ENCODE measurements at places on chromosomes 6 and 20.

GRCh38 chr6:154086510-154086909, 47.5 kb downstream of the OPRM1 start:
- no peak for DNase-seq

DNA sequence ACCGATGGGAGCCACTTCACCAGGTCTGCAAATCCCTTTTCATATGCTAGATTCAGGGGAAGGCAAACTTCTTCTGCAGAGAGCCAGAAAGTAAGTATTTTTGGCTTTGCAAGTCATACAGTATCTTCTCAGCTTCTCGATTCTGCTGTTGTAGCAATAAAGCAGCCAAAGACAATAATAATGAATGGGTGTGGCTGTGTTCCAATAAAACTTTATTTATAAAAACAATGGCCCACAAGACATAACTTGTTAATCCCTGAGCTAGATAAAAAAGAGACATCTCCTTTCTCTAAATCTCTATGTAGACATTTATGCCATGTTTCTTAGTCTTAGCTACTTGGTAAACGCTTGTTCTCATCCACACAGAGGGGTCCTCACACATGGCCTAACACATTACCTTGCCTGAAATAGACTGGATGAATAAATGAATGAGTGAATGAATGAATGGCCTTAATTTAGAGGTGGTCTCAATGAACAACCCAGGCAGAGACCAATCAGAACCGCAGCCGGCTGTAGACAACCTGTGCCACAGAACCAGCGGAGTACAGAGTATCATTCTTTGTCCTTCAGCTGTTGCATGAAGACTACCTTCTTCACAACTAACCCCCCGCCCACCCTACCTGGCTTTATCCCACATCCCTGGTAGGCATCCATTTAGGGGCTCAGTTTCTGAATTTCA, 13.5 kb upstream of the PREX1 start:
- no peak for DNase-seq

DNA sequence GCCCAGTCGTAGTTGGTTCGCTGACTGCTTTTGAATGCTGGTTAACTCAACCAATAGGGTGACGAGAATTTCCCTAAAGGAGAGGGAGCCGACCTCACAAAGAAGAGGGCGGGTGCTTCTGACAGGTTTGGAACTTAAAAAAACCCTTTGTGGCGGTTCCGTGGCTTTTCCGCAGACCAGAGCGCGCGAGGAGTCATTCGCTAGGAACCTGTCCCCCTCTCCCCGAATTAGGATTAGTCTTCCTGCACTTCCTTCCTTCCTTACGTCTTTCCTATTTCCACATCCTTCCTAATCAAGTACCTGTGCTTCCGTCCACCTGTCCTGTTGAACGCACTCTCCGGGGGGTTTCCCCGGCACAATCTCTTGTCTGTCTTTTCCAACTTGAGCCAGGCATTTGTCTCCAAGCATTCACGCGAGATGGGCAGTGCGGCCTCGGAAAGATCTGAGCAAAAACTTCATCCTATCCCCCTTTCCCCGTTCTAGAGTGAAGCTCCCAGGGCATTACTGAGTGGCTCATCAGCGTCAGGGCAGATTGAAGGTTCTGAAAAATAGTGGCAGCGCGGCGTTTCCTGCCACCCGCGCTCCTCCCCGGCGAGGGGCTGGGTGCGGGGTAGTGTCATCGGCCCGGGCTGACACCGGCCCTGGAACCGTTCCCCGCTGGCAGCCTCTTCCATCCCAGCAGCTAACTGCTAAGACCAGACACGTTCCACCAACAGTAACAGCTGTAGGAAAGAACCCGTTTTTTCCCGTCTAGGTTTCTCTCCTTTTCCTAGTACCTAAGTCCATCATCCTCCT, 1.5 kb upstream of the STXBP5 start:
- DNase-seq = peak; percentile 94

GRCh38 chr20:48158014-48158413, 372.7 kb upstream of the SULF2 start:
- DNase-seq = peak; percentile 53

DNA sequence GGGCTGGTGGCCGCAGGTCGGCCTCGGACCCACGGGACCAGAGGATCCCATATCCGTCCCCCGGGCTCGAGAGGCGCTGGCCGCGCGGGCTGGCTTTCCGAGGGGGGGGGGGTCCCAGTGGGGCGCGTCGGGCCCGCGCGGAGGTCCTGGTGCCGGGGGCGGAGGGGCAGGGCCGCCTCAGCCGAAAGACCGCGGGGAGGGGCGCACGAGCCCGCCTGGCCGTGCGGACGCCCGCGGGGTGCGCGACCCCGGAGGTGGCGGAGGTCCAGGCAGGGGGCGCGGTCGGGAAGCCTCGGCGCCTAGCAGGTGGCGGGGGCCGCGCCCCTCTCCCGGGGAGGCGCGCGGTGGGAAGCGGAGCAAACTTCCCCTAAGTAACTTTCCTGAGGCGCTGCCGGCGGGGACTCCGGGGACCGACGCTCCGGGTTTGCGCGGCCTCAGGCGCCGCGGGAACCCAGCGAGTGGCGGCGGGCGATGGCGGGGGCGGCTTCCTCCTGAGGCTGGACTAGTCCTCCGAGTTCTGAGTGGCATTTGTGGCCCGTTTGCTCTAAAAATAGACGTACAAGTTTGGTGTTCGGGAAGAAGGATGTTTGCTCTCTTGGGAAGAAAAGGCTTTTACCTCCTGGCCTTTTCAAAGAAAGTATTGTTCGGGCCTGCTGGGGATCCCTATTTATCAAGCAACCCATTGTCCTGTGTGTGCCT, 26.5 kb upstream of the BTBD3 start:
- DNase-seq = peak; percentile 69

DNA sequence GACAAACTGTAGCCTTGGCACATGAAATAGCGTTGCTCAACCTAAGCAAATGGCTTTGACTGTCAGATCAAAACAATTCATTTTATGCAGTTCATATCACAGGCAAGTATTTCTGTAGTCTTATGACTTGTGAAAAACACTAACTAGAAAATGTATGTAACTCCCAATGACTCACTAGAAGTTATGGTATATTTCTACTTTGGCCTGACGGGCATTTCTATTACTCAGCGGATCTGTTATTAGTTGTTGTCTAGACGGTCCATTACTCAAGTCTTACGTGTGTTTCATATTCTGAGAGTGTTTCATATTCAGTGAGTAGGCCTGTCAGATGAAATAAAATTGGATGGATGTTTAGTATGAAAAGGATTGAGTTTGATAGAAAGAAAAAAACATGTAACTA, 880.9 kb downstream of the PRIM2 start:
- no peak for DNase-seq

DNA sequence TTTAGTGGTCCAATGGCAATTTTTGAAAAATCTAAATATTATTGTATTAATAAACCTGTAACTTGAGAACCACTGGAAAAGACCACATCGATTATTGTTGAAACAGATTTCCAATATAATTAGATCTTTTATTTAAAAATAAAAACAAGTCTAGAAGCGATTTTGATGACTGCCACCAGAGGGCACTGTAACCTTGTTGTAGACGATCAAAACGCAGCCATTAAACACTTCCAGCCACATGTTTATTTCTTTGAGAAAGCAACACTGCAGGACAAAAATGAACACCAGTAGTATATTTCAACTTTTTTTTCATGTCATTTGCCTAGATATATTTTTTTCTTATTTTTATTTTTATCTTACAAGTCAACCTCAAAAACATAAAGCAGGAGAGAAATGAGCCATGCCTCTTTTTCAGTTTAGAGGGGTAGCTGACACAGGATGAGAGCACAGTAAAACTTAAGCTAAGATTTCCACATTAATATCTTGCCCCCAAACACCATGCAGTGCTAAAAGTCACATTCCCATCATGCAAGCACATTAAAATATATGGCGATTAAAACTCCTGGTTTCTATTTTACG, 115.4 kb downstream of the OPRM1 start:
- peak; percentile 88 for DNase-seq

- no peak for DNase-seq
These were observed 707.0 kb upstream of the NRSN1 start for GRCh38 chr6:23419046-23419445.

- no peak for DNase-seq
These were observed 300.2 kb downstream of the CLIC5 start for GRCh38 chr6:45715508-45715803.

GRCh38 chr6:16925461-16925860, 164.2 kb upstream of the ATXN1 start:
- no peak for DNase-seq

DNA sequence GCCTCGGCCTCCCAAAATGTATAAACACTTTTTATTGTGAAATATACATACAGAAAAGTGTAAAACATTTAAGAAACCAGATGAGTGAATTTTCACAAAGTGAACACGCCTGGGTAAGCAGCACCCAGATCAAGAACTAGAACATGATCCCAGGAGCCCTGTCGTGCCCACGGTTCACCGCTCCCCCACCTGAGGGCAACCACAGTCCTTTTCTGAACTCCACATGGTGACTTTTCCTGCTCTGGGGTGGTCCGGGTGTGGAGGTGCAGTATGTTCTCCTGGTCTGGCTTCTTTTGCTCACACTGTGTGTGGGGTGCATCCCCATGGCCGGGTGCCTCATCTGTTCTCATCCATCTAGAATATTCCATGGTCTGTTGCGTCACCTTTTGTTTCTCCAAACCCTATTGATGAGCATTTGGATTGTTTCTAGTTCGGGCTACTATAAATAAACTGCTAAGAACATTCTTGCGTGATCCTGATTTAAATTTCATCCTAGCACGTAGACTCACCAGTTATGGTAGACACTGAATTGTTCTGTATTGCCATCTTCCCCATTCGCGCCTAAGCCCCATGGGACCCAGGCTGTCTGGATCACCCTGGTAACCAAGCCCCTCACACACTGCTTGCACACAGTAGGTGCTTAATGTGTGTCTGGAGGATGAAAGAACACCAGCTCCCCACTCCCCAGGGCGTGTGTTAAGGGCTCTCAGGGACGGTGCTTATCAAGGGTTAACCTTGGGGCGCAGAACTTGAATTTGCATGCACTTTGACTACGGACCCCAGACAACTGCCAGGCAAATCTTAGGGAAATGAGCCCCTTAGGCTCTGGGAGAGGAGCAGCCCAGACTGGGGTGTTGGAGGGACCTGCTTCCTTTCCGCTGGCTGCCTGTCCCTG, 56.2 kb downstream of the CTCFL start:
- no peak for DNase-seq

DNA sequence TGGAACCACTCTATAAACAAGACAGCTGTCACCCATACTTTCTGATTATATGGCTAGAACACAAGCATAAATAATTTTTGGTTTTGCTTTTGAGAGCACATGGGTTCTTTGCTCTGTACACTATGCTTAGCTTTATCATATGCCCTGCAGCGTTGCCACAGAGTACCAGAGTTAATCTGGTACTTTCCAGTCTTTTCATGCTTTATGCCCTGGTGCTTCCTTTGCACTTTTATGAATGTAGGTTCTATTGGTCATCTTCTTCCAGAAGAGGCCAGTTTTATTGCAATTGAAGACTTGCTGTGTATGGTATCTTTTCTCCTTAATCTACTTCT, 20.8 kb downstream of the SHLD1 start:
- DNase-seq = no peak

- DNase-seq = peak; percentile 73
These were observed 113.0 kb upstream of the EYA4 start for GRCh38 chr6:133128191-133128590.

DNA sequence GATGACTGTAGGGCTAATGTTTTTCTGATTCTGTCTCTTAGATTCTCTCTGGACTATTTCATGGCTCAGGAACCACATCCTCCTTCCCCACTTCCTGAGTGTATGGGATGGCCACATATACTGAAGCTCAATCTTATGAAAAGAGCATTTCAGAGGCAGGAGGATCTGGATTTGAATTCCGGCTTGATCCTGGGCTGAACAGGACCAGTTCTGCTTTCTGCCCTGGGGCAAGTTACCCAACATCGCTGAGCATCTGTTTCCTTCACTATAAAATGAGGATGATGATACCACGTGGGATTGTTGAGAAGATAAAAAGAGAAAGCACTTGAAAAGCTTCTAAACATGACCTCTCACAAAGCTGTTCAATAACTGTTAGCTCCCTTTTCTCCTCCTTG, 168.4 kb upstream of the TNFAIP3 start:
- DNase-seq = peak; percentile 30

- DNase-seq = peak; percentile 90
These were observed at the start of gene MRPS18A for GRCh38 chr6:43687437-43688347. Gene MRPS18A, minus strand, starts transcription at chr6:43687791. Its CDS starts 12 bp downstream, at chr6:43687779.

DNA sequence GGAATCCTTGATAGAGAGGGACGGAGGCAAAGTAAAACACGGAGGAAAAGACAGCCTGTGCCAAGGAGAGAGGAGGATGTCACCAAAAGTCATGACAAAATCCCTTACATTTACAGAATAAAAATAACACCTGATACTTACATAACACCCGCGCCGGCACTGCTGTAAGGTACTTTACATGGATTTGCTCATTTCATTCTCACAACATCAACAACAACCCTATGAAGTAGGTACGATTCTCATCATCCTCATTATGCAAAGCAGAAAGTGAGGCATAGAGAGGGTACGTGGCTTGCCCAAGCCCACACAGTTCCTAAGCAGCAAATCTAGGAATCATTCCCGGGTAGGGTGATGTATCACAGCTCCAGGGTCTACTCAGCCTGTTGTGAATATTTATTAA, 67.6 kb upstream of the NFATC2 start:
- DNase-seq = no peak

- no peak for DNase-seq
These were observed 27.1 kb downstream of the AGPAT4 start for GRCh38 chr6:161246725-161247124.

DNA sequence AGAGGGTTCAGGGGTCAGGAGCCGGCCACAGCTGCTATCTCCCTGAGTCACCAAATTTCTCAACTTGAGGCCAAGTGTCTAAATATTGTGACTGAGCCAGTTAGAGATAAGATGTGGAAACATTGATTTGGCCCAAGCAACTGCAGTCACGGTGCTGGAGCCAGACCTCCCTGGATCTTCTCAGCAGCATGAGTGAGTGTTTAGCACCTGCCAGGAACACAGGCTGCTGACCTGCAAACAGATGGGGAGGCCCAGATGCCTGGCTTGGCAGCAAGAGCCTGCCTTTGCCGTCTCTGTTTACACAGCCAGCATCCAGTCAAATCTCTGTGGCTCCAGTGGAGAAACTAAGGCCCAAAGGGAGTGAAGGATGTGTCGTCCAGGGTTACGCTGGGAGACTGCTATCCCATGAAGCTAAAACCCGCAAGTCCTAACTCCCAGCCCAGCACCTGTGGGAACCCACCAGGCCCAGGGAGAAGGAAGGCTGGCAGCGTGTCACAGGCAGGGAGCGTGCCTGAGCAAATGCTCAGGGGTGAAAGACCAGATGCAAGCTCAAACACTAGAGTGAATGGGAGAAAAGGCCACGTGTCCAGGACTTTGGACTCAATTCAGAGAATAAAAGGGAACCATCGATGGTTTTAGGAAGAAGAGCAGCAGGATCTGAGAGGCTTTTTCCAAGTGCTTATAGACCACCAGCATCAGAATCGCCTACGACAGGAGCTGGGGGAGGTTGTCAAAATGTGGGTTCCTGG, 15.9 kb upstream of the PTGIS start:
- DNase-seq = peak; percentile 81
